Left ventricle myocardium inferior (tissue), 1 donor: ENCODE measurements at places on chromosomes 6 and 20. TPM values are rescaled to one million over a fixed set of nuclear protein-coding genes. Genes with fewer than 3 reads are reported as not detected.
A peak's percentile ranks its signal among the peaks of the same experiment; 100 is the strongest.

NMBR gene
- not detected for total RNA-seq

UNC5CL gene
- total RNA-seq = 0.27 TPM

ENTPD6 gene
- total RNA-seq = 106 TPM

LHFPL5 gene
- not detected for total RNA-seq

NOX3 gene
- not detected for total RNA-seq

TREM2 gene
- 0.66 TPM for total RNA-seq

VGLL2 gene
- total RNA-seq = 2.4 TPM

HSPA12B gene
- total RNA-seq = 12.5 TPM

CRISP3 gene
- not detected for total RNA-seq

PEDS1 gene
- total RNA-seq = 17.3 TPM

COL9A1 gene
- 0.08 TPM for total RNA-seq

NKAIN2 gene
- 0.22 TPM for total RNA-seq

PTCHD4 gene
- total RNA-seq = 1.0 TPM

LCA5 gene
- total RNA-seq = 1.8 TPM

SGK2 gene
- 0.30 TPM for total RNA-seq

OLIG3 gene
- total RNA-seq = not detected

GRCh38 chr6:110233770-110234374, 53.6 kb downstream of the CDC40 start:
- peaks cover 13% of the 10 kb centered on the region for H3K4me1 ChIP-seq
- no peak overlapping the region for H3K4me3 ChIP-seq
- DNase-seq = no peak

DNA sequence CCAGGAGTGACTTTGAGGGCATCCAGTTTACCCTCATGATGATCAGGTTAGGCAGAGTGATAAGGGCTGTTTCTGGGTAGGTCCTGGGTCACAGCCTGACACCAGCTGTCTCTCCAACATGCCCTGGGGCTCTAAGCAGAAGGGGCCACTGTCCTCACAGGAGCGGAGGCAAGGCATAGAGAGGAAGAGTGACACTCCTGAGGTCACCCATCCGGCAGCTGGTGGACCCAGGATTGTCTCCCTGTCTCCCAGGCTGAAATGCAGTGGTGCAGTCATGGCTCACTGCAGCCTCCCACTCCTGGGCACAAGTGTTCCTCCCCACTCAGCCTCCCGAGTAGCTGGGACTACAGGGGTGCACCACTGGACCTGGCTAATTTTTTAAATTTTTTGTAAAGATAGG, 12.0 kb downstream of the DLGAP4 start:
- no peak overlapping the region for H3K27ac ChIP-seq
- no peak for DNase-seq
- H3K4me1 ChIP-seq = no peaks in the 10 kb centered on the region
- H3K27me3 ChIP-seq = peaks cover 58% of the 10 kb centered on the region
- H3K36me3 ChIP-seq = no peaks in the 10 kb centered on the region

DNA sequence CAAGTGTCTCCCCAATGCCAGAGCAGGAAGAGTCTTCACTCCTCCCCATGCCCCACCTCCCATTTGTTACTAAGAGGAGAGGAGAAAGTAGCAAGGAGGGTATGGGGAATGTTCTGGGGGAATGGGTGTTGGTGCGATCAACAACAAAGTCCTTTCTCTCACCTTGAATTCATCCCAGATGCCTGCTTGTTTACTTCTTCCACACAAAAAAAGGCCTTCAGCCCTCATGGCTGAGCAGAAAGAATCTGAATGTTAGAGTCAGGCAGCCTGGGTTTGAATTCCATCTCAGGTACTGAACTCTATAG, 9.9 kb downstream of the MOG start:
- H3K27ac ChIP-seq = no peak overlapping the region
- H3K4me3 ChIP-seq = no peak overlapping the region
- no peak for DNase-seq
- H3K36me3 ChIP-seq = no peaks in the 10 kb centered on the region

- H3K4me3 ChIP-seq = peak overlapping the region; percentile 59
- H3K36me3 ChIP-seq = no peaks in the 10 kb centered on the region
- H3K4me1 ChIP-seq = peaks cover 68% of the 10 kb centered on the region
- no peaks in the 10 kb centered on the region for H3K27me3 ChIP-seq
- no peak for DNase-seq
Measured at GRCh38 chr6:142820338-142821051, 124.5 kb downstream of the HIVEP2 start.

DNA sequence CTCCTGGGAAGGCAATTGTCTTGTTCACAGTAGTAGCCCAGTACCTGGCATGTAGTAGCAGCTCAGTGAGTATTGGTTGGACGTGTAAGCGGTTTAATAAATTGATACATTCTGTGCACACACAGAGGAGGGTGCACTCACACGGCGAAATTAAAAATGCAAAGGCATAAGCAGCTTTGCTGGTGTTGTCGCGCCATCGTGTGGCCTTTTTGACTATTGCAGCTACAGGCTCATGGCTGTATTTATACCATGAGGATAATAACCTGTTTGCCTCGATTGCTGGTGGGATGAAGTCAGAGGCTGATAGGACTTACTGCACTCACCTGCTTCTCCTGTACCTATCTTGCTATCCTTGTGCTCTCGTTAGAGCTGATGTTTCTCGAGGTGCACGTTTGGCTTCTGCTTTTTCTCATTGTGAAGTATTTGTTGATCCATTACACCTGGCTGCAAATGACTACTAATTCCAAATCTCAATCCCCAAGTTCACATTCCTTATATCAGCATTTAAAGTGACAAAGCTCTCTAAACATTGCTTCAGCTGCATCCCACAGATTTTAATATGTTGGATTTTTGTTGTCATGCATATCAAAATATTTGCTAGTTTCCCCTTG, 61.5 kb downstream of the TBXT start:
- DNase-seq = peak; percentile 74
- H3K27ac ChIP-seq = no peak overlapping the region
- no peaks in the 10 kb centered on the region for H3K4me1 ChIP-seq
- no peak overlapping the region for H3K4me3 ChIP-seq
- peaks cover 55% of the 10 kb centered on the region for H3K27me3 ChIP-seq
- no peaks in the 10 kb centered on the region for H3K36me3 ChIP-seq

DNA sequence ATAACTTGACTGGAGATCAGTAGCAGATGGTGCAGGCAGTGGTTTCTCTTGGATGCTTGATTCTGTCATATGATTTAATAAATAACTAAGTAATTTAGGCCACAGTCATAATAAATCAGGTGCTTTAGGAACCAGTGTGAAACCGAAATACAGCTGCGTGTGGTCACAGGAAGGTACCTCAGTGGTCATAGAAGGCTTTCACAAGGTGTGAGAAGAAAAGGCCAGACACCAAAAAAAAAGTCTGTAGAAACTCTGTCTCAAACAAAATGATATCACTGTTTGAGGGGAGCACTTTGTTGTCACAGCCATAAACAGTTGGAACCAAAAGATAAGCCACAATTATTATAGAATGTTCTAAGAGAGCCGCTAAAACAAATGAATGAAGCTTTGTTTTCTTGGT, 56.5 kb downstream of the ARMC2 start:
- DNase-seq = no peak
- no peaks in the 10 kb centered on the region for H3K27me3 ChIP-seq
- H3K4me3 ChIP-seq = no peak overlapping the region
- H3K36me3 ChIP-seq = no peaks in the 10 kb centered on the region
- peaks cover 35% of the 10 kb centered on the region for H3K4me1 ChIP-seq
- peak overlapping the region; percentile 69 for H3K27ac ChIP-seq

- H3K4me1 ChIP-seq = peaks cover 27% of the 10 kb centered on the region
- no peaks in the 10 kb centered on the region for H3K36me3 ChIP-seq
- H3K27ac ChIP-seq = peak overlapping the region; percentile 53
- H3K4me3 ChIP-seq = no peak overlapping the region
- peak; percentile 65 for DNase-seq
- H3K27me3 ChIP-seq = no peaks in the 10 kb centered on the region
Measured at GRCh38 chr20:6708010-6708409, 59.5 kb upstream of the BMP2 start.

GRCh38 chr6:132100388-132100990, 149.3 kb upstream of the CCN2 start:
- H3K36me3 ChIP-seq = no peaks in the 10 kb centered on the region
- no peak overlapping the region for H3K27ac ChIP-seq
- H3K27me3 ChIP-seq = no peaks in the 10 kb centered on the region
- peaks cover 17% of the 10 kb centered on the region for H3K4me1 ChIP-seq
- DNase-seq = no peak
- no peak overlapping the region for H3K4me3 ChIP-seq

- no peaks in the 10 kb centered on the region for H3K4me1 ChIP-seq
- H3K4me3 ChIP-seq = no peak overlapping the region
- H3K36me3 ChIP-seq = no peaks in the 10 kb centered on the region
- no peak overlapping the region for H3K27ac ChIP-seq
Measured at GRCh38 chr6:21900730-21901129, 307.2 kb downstream of the SOX4 start.

- no peak for DNase-seq
- H3K27me3 ChIP-seq = no peaks in the 10 kb centered on the region
- no peaks in the 10 kb centered on the region for H3K4me1 ChIP-seq
- H3K36me3 ChIP-seq = no peaks in the 10 kb centered on the region
Measured at GRCh38 chr6:114377881-114378280, 35.1 kb upstream of the HS3ST5 start.

GRCh38 chr6:81969814-81970213, 217.3 kb upstream of the TENT5A start:
- no peak overlapping the region for H3K27ac ChIP-seq
- DNase-seq = no peak
- no peak overlapping the region for H3K4me3 ChIP-seq

- H3K36me3 ChIP-seq = no peaks in the 10 kb centered on the region
- H3K27ac ChIP-seq = peak overlapping the region; percentile 1
- H3K4me1 ChIP-seq = peaks cover 37% of the 10 kb centered on the region
- no peak for DNase-seq
Measured at GRCh38 chr6:2799936-2800527, 34.8 kb downstream of the WRNIP1 start.

DNA sequence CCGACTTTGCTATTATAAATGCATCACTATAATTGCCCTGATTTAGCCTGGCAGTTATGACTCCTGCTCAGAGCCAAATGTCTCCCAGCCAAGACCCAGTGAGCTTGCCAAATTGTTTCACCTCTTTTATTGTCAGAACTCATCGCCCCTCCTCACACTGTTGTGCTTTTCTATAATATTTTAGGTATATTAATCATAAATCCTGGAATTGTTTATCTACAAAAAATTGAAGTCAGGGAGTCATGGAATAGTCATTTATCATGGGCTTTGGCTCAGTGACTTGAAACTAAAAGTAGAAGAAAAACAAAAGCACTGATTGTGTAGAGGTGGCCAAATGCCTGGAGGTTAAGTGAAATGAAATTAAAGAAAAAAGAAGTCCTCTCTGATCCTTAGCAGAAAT, 85.6 kb downstream of the PFDN4 start:
- no peak overlapping the region for H3K4me3 ChIP-seq
- H3K36me3 ChIP-seq = no peaks in the 10 kb centered on the region
- no peak for DNase-seq
- H3K27ac ChIP-seq = peak overlapping the region; percentile 55
- H3K27me3 ChIP-seq = no peaks in the 10 kb centered on the region

DNA sequence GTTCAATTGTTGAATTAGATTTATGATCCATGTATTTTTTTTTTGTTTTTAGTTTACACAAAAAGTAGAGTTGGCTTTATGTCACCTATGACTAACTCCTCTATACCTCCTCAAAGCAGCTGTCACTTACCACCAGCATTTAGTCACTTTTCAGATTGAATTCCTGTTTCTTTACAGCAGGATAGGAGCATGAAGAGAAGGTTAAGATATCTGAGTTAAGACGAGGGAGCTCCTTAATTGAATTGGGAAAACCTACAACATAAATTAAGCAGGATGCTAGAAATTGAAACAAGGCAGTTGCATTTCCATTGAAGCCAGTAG, 237.2 kb downstream of the FARS2 start:
- no peak overlapping the region for H3K27ac ChIP-seq
- H3K27me3 ChIP-seq = no peaks in the 10 kb centered on the region
- H3K36me3 ChIP-seq = no peaks in the 10 kb centered on the region
- H3K4me1 ChIP-seq = peaks cover 51% of the 10 kb centered on the region

GRCh38 chr6:86477500-86478148, 459.7 kb upstream of the HTR1E start:
- H3K36me3 ChIP-seq = no peaks in the 10 kb centered on the region
- no peaks in the 10 kb centered on the region for H3K27me3 ChIP-seq
- no peak for DNase-seq
- no peaks in the 10 kb centered on the region for H3K4me1 ChIP-seq

DNA sequence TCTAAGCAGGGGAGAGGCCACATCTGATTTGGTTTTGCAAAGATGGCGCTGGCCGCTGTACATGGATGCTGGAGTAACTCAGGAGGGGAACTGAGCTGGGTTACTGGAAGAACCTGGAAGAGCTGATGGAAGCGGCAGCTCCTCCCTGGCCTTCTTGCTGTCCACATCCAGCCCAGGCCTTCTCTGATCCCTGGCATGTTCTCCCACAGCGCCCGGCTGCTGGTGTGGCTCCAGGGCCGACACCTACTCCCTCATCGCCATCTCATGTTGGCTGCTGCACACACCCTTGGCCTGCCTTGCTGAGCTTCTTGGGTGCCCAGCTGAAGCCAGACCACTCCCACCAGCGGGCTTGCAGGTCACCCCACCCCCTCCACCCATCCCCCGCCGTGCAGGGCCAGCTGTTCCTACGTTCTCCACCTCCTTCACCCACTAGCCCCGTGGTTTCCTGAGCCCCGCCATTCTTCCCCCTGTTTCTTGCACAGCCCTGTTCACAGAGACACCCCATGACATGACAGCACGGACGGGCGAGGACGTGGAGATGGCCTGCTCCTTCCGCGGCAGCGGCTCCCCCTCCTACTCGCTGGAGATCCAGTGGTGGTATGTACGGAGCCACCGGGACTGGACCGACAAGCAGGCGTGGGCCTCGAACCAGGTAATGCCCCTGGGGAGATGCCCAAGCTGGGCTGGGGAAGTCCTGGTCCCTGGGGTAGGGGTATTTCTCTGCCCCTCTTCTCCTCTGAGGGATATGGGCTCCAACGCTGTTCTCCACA, 28.4 kb downstream of the VSTM2L start:
- H3K27me3 ChIP-seq = peaks cover 28% of the 10 kb centered on the region
- H3K36me3 ChIP-seq = no peaks in the 10 kb centered on the region
- no peak overlapping the region for H3K4me3 ChIP-seq
- H3K4me1 ChIP-seq = no peaks in the 10 kb centered on the region
- DNase-seq = no peak

- no peak for DNase-seq
- no peak overlapping the region for H3K4me3 ChIP-seq
- no peaks in the 10 kb centered on the region for H3K27me3 ChIP-seq
- peaks cover 28% of the 10 kb centered on the region for H3K4me1 ChIP-seq
- no peak overlapping the region for H3K27ac ChIP-seq
- H3K36me3 ChIP-seq = no peaks in the 10 kb centered on the region
Measured at GRCh38 chr20:62060631-62061541, 4.8 kb downstream of the TAF4 start.

- no peaks in the 10 kb centered on the region for H3K36me3 ChIP-seq
- DNase-seq = no peak
- peaks cover 59% of the 10 kb centered on the region for H3K27me3 ChIP-seq
- H3K4me1 ChIP-seq = no peaks in the 10 kb centered on the region
Measured at GRCh38 chr6:40627316-40627715, 40.2 kb upstream of the LRFN2 start.

DNA sequence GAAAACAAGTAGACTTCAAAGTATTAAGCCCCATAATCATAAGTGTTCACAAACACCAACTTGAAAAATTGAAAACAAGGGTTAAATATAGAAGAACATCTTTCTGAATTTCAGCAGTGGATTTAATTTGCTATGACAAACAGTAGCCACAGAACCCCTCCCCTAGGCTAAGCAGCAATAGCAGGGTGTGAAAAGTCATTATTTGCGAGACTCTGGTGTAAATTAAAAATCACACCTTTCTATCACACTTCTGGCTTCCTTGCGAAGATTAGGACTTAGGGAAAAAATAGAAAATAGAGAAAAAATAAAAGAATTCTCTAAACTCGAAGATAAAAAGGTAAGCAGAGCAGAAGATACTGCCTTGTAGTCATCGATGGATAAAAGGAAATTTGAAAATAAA, 6.1 kb downstream of the SAMD3 start:
- no peak overlapping the region for H3K27ac ChIP-seq
- no peaks in the 10 kb centered on the region for H3K4me1 ChIP-seq
- H3K36me3 ChIP-seq = no peaks in the 10 kb centered on the region
- H3K27me3 ChIP-seq = peaks cover 8% of the 10 kb centered on the region
